ENCODE measurements at places on chromosomes 6 and 20. TPM values are rescaled to one million over a fixed set of nuclear protein-coding genes. Genes with fewer than 3 reads are reported as not detected.

The GPX5 gene
- not detected for total RNA-seq

- DNase-seq = no peak
Measured at GRCh38 chr20:10949930-10950783, 276.4 kb upstream of the JAG1 start.

DNA sequence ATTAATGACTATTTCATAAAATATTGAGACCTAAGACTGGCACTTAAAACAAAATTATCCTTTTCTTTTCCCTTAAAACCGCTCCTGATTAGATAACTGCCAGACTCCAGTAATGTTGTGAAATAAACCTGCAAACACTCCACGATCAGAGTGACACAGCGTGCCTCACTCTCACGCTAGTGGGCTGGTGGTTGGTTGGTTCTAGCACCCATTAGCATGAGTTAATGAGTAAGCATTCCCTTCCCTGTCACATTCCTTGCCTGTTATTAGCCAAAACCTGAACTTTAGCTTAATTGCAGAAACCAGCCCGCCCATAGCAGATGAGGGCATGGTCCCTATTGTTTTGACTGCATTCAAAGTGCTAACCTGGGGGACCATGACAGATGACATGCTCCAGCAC lies 193.4 kb downstream of the CD83 start:
- no peak for DNase-seq

DNA sequence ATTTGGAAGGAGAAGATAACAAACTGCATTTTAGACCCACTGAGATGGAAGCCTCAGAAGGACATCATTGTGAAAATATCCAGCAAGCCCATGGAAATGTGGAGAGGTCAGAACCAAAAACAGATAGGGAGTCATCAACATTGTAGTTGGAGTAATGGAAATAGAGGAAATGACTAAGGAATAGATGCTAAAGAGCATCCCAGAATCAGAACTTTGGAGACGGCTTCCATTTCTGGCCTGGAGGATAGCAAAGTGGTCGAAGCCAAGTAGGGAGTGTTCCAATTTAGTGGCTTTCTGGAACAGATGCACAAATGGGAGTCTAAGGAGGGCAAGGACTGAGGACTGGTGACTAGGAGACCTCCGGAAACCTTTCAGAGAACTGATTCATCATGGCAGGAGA lies 3.6 kb downstream of the BEND6 start:
- no peak for DNase-seq

DNA sequence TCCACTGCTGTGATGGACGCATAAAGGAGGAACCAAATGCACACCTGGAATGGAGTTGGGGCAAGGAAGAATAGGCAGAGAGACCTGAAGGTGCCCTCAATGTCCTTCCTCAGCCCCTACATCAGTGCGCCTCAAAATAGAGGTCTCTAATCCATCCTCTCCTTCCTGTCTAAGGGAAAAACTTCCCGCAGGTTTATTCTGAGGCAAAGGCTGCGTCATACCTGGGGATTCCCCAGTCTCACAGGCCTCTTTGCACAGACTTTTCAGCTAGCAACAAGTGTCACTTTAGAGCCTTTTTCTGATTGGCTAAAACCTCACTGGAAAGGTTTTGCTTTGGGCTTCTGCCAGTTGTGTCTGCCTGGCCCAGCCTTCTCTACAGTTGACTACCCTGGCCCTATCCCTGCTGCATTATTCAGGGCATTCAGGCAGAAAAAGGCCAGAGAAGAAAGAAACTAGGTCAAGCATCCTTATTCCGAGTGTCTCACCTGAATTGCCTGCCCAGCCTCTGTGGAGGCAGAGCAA lies 1.8 kb upstream of the HLA-DQB1 start:
- peak; percentile 22 for DNase-seq

- peak; percentile 32 for DNase-seq
Measured at GRCh38 chr6:100001915-100002388, 7.9 kb upstream of the MCHR2 start.

DNA sequence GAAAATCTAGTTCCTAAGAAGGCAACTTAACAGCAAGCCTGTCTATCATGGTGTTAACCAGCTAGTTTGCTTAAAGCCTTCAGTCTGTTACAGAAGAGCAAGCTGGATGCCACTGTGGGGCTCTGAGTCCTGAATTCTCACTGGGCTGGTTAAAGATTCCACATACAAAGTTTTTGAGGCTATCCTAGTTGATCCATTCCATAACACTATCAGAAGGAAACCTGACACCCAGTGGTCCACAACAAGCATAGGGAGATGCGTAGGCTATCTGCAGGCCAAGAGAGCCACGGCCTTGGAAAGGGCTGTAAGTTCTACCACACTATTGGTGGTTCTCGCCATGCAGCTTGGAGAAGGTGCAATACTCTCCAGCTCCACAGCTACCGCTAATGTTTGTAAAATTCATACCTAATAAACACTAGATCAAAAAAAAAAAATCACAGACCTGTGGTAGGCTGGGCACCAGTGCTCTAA lies 420 bp upstream of the MCCD1 start:
- no peak for DNase-seq

DNA sequence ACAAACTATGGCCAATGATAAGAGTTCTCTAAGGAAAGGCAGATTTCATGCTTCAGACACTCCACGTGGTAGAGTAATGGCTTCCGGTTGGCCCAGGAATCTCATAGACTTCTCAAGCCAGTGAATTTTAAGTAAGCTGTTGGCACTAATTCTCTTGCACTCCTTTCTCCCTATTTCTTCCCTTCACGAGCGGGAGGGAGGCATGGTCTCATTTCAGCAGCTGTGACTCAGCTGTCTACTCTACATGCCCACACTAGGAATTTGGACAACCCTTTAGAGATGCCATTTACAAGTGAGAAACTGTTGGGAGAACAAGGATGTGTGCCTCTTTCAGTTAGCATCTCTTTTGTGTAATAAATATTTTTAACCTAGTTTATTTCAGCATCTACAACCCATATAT lies 107.7 kb downstream of the PTPRK start:
- no peak for DNase-seq

DNA sequence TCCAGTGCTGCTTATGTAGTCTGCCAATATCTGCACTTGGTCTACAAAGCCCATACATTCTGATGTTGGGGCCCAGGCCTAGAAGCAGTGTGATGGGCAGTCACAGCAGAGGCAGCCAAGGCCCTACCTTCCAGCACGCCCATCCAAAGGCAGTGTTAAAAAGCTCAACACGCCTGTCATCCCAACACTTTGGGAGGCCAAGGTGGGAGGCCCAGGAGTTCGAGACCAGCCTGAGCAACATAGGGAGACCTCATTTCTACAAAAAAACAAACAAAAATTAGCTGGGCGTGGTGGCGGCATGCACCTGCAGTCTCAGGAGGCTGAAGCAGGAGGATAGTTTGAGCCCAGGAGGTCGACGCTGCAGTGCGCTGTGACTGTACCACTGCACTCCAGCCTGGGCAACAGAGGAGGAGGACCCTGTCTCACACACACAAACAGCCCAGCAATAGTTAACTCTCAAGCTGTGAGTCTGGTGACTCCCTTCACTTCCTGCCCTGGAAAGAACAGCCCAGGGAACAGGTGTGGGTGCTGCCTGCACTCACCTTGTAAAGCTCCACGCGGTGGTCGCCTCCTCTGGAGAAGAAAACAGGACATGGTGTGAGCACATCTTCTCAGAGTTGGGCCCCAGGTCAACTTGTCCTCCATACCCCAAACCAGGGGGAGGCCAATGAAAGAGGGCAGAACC lies 68.8 kb downstream of the PYGB start:
- DNase-seq = no peak

DNA sequence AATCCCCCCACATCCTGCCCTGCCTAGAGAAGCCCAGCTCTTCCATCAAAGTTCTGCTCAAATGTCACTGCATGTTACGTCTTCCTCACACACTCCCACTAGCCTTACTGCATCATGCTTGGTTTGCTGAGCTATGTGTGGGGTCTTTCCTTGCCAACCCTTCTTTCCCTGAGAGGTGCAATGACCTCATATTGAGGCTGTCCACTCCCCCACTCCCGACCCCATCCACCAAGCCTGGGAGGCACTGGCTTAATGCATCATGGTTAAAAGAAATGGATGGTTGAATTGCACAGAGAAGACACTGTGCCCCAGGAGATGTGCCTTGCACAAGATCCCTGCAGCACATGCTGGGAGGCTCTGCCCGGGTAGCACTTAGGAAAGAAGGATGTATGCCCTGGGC lies 7.7 kb upstream of the IRF4 start:
- no peak for DNase-seq

The RIMS4 gene
- total RNA-seq = 43.2 TPM

DNA sequence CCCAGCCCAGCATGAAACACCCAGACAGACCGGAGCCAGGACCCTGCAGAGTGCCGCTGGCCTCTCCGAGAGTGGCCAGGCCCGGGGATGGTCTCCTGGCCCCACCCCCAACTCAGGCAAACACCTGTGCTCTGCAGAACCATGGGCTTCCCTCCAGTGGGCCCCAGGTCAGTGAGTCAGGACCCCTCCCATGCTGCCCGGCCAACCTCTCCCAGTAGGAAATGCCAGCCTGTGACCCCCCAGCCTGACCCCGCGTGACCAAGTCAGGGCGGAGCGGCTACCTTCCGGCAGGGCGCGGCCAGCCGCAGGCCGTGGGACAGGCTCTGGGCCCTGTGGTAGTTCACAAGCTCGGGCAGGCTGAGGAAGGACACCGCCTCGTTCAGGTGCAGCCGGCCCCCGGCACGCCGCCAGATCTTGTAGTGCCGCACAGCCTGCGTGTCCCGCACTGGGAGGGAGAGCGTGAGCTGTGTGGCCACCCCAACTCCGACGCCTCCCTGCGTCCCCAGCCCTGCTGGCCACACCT lies 3.2 kb downstream of the PTK6 start:
- DNase-seq = no peak

DNA sequence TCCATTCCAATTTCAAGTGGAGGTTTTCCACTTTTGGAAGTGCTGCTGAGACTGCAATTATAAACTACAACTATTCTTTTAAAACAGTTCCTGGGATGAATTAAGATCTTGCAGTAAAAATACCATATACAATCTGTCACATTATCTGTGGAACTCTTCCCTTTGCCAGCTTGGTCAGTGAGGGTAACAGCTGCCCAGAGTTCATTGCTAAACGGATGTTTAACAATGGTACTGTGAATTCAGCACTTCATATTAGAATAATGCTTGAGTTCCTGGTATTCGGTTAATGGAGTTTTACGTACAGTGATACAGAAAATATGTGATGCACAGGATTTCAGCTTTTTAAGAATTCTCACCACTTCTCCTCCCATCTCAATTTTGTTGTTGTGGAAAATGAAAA lies 51.5 kb downstream of the KCNS1 start:
- DNase-seq = no peak
